ENCODE measurements at places on chromosomes 7 and 10.

- DNase-seq = no peak
These were observed 74.0 kb downstream of the BMPER start for GRCh38 chr7:33979300-33979806.

- no peak for DNase-seq
These were observed 715.5 kb upstream of the GALNT17 start for GRCh38 chr7:70416347-70416985.

DNA sequence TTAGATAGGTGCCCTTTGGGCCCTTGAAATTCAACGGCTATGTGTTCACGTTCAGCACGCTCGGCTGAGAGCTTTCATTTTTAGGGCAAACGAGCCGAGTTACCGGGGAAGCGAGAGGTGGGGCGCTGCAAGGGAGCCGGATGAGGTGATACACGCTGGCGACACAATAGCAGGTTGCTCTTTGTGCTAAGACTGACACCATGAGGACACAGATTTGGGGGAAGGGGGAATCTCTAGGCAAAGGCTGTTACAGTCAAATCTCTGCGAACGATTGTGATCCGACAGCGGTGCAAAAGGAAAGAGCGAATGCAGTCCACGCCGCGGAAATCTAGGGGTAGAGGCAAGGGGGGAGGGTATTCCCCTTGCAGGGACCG is 667 bp downstream of the KLLN start:
- no peak for DNase-seq

GRCh38 chr10:79025199-79025832 is 43.5 kb upstream of the ZMIZ1 start:
- no peak for DNase-seq

GRCh38 chr10:38025283-38025682 is 14.8 kb downstream of the ZNF33A start:
- no peak for DNase-seq

DNA sequence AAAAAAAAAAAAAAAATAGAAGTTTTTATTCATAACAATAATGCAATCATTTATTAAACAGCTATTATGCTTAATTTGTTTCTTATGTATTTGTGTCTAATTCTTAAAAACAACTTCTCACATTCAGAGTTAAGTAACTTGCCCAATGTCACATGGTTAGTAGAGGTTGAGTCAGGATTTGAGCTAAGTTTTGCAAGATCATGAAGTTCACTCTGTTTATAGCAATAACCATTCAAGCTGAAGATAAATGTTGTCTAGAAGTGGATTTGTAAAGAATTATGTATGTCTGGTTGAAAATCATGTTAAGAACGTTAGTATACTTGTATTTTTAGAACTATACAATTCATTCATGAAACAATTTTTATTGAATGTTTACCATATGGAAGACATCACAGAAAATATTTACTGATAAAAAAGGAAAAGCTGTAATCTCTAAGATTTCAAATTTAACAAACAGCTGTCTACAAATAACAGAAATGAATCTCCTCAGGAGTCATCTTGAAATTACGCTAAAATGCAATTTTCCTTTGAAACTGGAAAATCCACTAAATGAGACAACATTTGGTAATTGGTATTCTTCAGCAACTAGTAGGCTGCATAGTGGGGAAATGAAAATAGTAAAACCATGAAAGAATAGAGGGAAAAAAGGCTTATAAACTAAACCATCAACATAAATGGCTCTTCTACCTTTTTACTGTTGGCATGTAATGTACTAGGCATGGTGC is 70.5 kb upstream of the AHR start:
- DNase-seq = no peak
